NCI-H187 (cell line): ENCODE measurements at places on chromosomes 2 and 18.

DNA sequence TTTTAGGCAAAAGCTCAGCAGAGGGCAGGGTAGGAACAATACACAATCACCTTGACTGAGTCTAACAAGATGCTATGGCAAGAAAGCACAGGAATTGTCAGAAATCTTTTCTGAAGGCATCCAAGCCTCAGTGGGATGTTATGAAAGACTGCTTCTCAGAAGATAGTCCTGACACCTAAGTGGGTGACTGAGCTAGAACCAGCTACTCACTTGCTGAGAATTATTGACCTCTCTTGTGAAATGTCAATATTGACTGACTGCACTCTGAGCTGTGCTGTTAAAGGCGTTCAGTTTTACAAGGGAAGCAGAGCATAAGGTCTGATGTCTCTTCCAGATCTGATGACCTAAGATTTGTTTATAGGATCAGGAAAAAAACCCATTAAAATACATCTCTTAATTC, 46.1 kb downstream of the TACR1 start:
- no peak for DNase-seq

GRCh38 chr2:31467426-31467825, 52.9 kb upstream of the XDH start:
- no peak for DNase-seq

DNA sequence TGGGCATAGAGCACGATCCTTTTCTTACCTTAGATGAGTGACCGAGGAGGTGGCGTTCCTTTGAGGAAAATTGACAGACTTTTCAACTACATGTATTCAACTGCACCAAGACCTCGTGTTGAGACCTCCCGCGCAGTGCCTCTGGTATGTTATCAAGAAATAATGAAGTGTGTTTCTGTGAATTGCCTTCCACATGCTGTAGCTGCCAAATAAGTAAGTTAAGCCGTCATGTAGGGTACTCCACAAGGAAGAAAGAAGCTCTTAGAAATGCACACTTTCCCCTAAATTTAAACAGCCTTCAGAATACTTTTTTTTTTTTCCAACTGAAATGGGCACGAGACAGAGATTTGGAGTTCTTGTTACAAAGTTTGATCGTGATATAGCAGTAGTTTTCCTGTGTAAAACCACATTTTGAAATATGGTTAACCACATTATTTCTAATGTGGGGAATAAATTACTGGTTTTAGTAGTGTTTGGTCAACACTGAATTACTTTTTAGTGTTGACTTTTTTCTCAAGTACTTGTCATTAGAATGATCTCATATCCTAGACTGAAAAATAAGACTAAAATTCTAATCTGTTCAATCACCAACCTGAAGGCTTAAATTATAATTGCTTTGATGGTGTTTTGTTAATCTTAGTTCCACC, 30.5 kb downstream of the PDK1 start:
- DNase-seq, result no peak

- no peak for DNase-seq
Observed at GRCh38 chr18:78586586-78586985, 393.0 kb upstream of the SALL3 start.

- no peak for DNase-seq
Observed at GRCh38 chr2:222424729-222425671, 657 bp downstream of the SGPP2 start.

DNA sequence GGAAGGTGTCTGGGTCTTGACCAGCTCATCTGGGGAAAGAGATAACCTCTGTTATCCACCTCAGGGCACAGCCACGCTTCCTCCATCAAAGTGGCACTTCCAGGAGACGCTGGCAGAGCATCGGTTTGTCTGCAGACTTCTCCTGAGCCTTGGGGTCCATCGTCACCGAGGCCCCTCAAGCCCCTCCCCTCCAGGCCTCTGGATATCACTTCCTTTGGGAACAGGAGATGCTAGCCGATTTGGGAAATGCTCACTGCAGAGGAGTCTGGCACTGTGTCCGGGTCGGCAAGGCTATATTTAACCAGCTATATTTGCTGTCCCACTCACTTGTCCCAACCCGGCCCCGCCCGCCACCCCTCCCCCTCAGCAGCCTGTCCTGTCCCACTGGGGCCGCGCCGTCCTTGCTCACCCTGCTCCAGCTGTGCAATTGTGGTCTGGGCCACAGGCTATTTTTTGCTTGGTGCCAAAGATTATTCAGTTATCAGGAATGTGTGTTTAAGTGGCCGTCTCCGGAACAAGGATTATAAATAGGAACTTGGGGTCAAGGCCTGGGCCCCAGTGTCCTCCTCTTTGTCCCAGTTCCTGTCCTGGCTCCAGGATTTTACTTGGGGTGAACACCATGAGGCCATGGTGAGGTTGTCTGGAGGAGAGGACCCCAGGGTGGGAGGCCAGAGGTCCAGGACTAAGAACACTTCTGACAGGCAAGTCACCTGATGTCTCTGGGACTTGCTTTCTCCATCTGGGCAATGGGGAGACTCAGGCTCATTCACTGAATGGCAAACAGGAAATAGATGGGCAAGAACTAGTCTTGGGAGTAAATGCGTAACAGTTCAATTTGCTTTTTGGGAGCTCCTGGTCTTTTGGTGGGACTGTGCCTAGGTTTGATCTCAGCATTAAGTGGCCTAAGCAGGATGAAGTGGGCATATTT, 263.6 kb downstream of the DYSF start:
- DNase-seq, result no peak

DNA sequence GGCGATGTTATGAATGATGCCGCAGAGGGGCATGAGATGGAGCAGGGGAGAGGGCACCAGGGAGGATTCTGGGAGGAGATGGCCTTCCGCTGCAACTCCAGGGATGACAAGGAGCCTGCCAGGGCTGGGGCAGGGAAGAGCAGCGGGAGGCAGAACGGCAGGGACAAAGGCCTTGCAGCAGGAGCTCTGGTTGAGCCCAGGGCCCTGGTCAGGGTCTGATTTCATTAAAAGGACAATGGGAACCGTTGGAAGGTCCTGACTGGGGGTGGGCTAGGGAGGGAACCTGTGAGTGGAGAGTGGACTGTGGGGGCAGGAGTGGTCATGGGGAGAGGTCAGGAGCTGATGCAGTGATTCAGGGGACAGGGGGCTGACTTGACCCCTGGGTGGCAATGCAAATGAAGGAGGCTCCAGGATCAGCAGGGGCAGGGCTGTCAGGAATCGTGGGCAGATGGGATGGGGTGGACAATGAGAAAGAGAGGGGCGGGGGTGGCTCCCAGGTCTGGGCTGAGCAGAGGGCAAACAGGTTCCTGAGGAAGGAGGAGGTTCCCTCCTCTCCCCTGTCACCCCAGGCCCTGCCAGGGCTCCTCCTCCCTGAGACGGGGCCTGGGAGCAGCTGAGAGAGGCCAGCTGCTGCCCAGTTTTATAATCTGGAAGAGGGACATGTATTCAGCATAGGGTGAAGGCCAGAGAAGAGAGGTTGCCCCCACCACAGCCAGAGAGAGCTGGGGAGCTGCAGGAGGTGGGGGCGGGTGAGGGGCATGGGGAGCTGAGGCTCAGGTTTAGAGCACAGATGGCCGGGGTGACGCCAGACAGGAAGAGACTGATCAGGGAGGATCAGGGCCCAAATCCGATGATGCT, 7.3 kb upstream of the DUSP2 start:
- no peak for DNase-seq

- no peak for DNase-seq
Observed at GRCh38 chr2:6647046-6647445, 218.7 kb downstream of the CMPK2 start.

DNA sequence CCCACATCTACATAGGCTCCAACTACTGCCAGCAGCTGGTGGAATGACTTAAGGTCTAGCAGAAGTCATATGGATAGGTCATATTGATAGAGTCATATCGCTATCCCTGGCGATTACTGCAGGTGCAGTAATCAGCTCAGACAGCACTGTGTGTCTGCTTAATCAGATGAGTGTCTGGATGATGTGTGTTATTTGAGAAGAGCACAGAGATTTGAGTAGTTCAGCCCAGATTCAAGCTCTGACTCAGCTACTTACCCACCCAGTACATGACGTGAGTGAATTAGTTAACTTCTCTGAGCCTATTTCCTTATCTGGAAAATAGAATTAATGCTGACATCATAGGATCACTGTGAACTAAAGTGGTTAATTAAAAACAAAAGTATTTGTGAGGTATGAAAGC, 78.9 kb downstream of the EHD3 start:
- no peak for DNase-seq

- DNase-seq, result no peak
Observed at GRCh38 chr2:25966531-25967270, 15.6 kb downstream of the KIF3C start.

DNA sequence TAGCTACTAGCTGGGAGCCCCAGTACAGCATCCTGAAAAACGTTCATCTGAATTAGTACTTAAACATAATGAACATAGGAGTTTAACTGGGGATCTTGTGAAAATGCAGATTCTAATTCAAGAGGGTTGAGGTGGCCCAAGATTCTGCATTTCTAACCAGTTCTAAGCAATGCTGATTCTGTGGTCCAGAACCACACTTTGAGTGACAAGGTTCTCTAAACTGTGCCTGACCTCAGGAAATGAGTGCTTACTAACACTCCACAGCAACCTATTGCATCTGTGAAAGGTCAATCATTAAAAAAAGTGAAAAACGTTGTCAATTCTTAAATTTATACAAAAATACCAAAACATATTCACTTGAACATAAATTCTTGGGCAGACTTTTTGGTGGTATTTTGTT, 157.1 kb upstream of the ZFP36L2 start:
- no peak for DNase-seq

DNA sequence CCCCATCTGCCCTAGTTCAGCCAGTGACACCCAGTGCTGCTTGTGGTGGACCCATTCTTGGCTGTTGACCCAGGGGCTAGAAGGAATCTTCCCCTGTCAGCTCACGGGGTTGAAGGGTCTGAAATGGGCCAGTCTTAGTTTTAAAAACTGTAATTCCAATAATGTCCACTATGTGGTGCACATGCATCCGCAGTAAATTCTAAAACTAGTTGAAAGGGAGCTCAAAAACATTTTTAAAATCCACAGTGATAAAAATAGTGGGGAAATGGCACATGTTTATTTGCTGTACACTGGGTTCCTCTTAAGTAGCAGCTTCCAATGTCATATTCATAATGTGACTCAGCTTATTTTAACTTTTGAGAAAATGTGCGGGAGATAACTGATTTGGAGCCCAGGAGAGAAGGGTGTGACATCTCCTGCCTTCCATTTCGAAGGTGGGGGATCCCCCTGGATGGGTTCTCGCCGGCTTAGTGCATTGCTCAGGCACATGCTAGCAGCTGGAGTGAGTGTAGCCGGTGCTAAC, 32.8 kb downstream of the GRHL1 start:
- no peak for DNase-seq

DNA sequence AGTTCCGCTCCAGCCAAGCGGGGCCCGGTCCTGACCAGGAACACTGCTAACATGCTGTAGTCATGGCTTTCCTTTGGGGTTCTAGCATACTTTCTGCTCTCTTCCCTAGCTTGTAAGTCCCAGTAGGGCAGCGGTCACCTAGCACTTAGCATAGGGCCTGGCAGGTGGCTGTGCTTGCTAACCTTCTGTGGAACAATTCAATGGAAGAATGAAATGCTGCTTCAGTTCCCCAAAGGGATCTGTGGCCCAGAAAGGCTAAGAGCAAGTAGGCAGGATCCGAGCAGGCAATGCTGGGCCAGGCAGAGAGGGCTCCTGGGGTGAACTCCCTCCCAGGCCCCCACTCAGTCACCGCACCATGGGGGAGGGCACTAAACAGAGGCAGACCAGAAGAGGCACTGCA, 266.8 kb downstream of the CELF4 start:
- no peak for DNase-seq

- no peak for DNase-seq
Observed at GRCh38 chr2:14678761-14679160, 46.2 kb downstream of the LRATD1 start.

- DNase-seq, result no peak
Observed at GRCh38 chr2:197131558-197131855, 179.1 kb downstream of the ANKRD44 start.

DNA sequence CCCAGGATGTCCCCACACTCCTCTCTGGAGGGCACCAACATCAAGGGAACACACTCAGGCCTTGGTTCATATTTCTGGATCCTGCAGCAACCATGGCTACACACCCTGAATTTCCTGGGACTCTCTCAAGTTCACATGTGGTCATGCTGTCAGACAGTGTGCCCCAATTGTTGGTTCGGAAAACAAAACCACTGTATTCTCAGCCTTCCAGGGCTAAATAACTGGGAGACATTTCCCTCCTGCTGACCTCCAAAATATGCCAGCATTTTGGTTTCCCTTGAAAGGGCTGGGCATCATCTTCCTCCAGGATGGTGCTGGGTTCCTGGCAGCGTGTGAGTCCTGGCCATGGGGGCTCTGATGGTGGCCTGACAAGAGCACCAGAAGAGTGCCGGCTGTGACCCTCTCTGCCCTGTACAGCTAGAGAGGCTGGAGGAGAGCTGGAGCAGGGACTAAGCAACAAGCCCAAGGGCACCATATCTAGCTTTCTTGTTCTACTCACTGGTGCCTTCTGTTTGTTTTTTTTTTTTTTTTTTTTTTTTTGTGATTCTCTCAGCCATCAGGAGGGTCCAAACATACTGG, 37.5 kb upstream of the WIPF1 start:
- DNase-seq, result no peak

DNA sequence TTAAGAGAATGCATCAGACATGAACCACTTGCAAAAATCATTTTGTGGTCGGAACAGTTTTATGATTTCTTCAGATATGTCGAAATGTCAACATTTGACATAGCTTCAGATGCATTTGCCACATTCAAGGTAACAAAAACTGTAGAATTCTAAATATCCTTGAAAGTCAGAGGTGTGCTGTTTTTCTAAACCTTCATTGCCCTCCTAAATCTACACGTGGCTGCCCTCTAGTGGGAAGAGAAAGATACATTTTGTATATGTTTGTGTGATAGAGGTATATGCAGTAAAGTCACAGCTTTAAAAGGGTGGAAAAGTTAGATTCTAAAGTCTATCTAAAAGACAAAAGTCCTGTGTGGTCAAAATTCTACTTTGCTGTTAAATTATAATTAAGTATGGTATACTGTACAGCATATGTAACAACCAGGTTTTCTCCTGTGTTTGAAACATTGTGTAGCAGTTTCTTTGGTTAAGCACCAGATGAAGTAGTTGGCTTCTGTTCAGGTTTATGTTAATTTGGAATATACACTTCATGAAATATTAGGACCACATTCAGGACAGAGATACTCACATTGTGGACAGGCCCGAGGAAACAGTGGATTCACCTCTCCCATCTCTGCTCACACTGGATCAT, 65.9 kb upstream of the ITM2C start:
- no peak for DNase-seq
